ENCODE measurements at places on chromosomes 6 and 20.
A peak's percentile ranks its signal among the peaks of the same experiment; 100 is the strongest.

- DNase-seq, result no peak
Observed at GRCh38 chr6:89475634-89476033, 42.7 kb downstream of the ANKRD6 start.

GRCh38 chr20:25606094-25606695 lies 17.6 kb downstream of the NANP start:
- no peak for DNase-seq

GRCh38 chr6:41579088-41579610 lies 33.0 kb downstream of the FOXP4 start:
- no peak for DNase-seq

DNA sequence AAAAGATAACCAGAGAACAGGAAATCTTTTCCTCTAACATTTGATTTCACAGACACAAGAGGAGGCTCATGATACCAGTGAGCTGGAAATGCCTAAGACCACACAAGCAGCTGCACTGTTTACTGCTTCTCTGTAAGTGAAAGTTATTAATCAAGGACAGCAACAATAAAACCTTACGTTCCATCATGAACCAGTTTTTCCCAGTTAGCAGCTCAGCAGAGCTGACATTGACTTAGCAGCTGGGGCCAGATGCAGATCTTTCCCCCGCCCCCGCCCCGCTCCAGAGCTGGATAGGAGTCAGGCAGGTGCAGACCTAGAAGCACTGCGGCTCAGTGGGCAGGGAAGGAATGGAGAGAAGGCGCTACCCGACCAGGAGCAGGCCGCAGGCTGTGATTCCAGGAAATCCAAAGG lies 275.2 kb downstream of the GMDS start:
- peak; percentile 18 for DNase-seq

- DNase-seq, result no peak
Observed at GRCh38 chr6:125296471-125296870, 5.3 kb downstream of the HDDC2 start.

DNA sequence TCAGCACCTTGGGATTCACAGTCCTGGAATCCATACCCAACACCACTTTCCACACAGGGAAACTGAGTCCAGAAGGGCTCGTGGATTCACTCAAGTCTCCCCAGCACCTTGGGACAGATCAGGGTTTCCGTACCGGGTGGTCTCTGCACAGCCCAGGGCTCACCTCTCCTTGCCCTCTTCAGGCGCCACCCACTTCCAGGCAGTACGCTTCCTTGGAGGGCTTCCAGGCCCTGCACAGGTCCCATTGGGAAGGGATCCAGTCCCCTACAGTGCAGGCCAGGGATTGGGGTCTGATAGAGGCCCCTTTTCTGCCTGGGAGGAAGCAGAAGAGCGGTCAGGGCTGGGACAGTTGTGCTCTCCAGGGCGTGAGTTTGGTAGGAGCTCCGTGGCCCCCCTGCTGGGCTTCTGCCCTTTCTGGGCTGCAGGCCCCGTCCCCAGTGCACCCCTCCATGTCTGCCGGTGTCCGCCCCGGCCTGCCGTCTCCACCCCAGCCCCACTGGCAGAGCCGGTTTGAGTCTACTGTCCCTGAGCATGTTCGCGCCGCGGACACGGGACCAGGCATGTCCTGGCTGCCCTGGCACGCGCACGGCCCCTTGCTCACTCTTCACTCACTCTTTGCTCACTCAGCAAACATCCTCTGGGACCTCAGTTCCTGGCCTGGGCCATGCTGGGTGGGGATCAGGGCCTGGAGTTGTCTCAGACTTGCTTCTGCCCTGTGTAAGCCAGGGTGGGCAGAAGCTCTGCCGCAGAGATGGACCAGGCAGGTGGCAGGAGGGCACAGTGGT lies 12.6 kb downstream of the SRC start:
- DNase-seq, result no peak

DNA sequence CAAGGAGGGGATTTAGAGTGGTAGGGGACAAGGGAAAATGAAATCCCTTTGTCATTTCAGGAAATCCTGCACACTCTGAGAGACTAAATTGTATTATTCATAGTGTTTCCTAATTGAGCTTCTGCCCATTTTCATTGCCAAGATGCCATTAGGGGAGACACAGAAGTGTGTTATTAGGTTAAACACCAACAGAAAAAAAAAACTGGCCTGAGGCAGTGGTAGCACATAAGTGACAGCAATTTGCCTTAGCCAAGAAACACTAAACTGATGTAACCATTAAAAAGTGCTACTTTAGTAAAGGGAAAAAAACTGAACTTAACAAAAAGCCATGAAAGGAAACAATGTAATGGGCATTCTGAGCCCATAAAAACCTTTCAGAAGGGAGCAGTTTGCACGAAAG lies 270.5 kb upstream of the PLN start:
- no peak for DNase-seq

- no peak for DNase-seq
Observed at GRCh38 chr20:56926501-56926900, 297.4 kb downstream of the TFAP2C start.

DNA sequence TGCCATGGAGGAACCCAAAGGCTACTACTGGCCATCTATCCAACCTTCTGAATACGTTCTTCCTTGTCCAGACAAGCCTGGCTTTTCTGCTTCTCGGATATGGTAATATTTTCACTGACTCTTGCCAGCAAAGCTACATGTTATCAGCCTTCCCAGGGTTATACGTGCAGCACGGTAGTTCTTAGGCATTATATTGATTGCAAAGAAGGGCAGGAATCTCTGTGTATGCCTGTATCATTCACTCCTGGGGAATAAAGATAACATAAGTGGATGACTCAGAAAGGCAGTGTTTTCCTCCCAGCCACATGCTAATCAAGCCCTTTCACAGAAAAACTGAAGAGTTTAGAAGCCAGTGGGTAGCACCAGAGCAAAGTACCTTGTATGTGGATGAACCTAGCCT lies 98.7 kb downstream of the ADGRG6 start:
- no peak for DNase-seq

GRCh38 chr6:118134736-118135135 lies 227.7 kb downstream of the SLC35F1 start:
- no peak for DNase-seq

DNA sequence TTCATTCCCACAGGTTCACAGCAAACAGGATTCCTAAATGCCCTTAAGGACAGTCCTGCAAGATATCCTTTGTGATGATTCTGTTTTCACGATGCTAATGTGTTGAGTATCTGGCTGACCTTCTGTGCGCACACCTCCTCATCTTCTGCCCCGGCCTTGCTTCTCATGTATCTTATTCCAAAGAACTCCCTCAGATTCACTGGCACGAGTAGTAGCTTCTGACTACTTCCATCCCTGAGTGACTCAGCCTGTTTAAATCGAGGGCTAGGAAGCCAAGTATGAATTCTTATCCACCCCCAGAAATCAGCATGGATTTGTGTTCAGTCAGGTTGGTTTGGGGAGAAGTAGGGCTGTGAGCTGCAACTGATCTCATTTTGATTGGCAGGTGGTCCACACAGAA lies 190.2 kb upstream of the SNX9 start:
- no peak for DNase-seq

GRCh38 chr6:1070085-1070521 lies 241.8 kb upstream of the FOXQ1 start:
- no peak for DNase-seq

All from nephron progenitor cell (in vitro differentiated cells).